Hematopoietic multipotent progenitor cell treated with erythropoietin and hydrocortisone succinate and interleukin-3 and kit ligand, for 17 days (in vitro differentiated cells): ENCODE measurements at places on chromosomes 2 and 18.

GRCh38 chr2:179595284-179595683 lies 266.1 kb downstream of the ZNF385B start:
- DNase-seq = no peak

DNA sequence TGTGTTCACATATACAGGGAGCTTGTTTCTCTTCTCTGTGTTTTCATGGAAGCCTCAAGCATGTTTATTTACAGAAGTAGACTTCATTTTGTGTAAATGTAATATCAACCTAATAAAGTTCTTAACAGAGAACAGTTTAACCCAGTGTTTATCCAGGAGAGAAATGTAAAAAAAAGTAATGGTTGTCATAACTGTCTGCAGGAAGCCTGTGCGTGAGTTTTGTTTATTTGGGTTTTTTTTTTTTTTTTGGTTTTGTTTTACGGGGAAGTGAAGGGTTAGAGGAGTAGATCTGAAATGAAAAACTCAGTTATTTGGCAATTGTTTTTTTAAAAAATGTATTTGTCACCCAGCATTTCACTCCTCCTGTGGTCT lies 124.7 kb downstream of the RAPGEF4 start:
- DNase-seq = no peak

DNA sequence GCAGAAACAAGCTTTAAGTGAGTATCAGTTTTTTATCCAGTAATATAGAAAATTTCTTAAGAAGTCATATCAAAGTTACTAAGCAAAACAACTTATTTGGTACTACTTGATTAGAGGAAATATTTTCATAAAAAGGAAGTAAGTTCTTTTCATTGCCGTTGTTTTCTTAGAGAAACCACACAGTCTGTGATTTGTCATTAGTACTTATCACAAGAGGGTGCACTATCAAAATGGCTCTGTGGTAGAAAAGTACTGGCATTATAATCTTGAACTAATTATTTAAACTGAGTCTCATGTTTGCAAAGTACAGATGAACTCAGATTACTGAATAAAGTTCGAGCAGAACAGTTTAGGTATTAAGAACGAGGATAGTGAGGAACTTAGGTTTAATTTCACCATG lies 93.4 kb downstream of the IKZF2 start:
- DNase-seq = no peak

DNA sequence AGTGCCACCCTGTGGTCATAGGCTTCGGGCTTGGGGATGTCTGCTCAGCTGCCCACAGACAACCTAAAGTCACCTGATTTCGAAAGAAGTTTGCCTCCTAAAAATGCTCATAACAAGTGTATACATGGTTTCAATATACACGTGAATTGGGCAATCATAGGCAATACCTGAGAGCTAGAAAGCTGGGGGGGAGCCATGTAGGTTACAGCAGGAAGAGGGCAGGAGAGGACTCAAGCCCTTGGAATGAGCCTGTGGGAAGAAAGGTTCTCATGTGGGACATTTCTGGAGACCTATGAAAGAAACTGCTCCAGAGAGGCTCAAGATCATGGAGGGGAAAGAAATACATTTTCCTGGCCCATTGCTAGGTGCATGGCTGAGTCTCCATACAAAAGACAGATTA lies 109.7 kb downstream of the ACOXL start:
- DNase-seq = no peak

DNA sequence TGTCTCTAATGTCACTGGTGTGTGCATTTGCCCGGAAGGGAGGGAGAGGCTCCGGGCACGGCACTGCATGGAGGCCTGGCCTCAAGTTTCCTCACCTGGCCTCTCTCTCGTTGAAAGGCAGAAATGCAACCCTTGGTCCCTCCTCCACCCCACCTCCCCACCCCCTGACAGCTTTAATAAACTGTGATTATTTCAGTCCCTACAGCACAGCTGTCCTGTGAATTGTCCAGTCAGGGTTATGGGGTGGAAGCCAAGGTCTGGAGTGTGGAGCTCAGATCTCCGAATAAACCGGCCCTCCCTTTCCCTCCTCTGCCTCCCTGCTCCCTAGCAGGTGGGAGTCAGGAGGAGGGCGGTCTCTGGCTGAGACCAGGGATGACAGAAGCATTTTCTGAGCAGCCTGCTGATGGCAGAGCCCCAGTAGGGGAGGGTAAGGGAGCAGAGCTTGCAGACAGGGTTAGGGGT lies 199.2 kb upstream of the SMAD2 start:
- no peak for DNase-seq

GRCh38 chr2:39266139-39266805 lies 22.5 kb upstream of the CDKL4 start:
- DNase-seq = no peak

DNA sequence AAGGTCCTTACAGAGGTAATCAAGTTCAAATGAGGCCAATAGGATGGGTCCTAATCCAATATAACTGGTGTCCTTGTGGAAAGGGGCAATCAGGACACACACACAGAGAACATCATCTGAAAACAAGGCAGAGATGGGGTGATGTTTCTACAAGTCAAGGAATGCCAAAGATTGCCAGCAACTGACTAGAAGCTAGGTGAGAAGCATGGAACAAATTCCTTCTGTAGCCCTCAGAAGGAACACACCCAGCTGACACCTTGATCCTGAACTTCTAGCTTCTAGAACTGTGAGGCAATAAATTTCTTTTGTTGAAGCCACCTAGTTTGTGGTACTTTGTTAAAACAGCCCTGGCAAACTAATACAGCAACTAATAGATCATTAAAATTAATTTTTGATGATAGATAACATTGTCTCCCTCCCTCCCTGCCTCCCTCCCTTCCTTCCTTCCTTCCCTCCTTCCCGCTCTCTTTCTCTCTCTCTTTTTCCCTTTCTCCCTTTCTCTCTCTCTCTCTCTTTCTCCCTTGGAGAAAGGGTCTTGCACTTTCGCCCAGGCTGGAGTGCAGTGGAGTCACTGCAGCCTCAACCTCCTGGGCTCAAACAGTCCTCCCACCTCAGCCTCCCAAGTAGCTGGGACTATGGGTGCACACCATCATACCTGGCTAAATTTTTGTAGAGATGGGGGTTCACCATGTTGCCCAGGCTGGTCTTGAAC lies 10.3 kb upstream of the CD8A start:
- DNase-seq = no peak

DNA sequence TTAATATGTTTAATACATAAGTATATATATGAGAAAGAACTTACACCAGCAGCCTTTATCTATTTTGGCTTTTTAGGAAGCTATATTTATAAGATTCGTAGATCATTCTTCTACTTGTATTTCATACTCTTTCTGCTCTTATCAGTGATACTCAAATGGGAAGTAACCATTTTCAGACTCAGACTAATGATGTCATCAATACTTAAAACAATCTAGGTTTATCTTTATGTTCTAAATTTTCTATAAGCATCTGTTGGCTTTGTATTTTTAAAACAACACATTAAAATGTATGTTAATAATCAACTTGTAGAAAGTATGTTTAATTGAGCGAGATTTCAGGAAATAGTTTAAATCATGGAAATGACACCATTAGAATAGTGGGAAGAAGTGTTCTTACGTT lies 50.9 kb upstream of the DYSF start:
- no peak for DNase-seq

DNA sequence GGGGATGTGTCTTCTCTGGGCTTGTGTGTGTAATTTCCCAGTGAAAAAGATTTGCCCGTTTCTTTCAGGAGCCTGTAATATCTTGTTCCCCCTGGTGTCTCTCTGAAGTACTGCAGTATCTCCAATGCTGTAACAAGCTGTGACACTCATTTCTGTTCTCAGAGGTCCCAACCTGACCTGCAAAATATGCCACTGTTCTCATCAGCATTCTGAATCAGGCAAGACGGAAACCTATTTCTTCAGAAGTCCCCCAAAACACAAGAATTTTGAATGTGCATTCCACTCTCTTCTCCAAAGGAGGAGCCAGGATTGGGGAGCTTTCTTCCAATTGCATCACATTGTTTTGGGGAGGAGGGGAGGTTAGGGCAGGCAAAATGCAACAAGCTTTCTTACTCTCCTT lies 77.0 kb upstream of the CNGA3 start:
- peak; percentile 6 for DNase-seq

DNA sequence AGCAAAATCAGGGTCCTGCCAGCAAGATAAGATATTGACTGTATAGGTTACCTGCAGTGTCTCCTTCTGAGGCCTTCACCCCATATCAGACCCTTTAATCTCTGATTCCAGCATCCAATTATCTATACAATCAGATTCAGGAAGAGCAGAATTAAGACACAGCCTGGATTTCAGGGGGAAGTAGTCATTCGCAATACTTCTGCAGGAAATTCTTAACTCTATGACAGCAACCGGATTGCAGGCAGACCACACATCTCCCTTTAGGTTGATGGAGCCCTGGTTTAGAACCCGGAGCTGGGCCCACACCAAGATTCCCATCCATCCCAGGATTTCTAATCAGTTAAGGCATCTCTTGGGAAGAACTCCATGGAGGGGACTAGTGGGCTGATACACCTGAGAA lies 9.5 kb downstream of the ARL4C start:
- DNase-seq = no peak

GRCh38 chr2:46335391-46336282 lies 38.4 kb downstream of the EPAS1 start:
- no peak for DNase-seq

- no peak for DNase-seq
Observed at GRCh38 chr2:4502230-4502843, 799.0 kb downstream of the DCDC2C start.

GRCh38 chr2:29509397-29509796 lies 394.2 kb downstream of the CLIP4 start:
- no peak for DNase-seq

DNA sequence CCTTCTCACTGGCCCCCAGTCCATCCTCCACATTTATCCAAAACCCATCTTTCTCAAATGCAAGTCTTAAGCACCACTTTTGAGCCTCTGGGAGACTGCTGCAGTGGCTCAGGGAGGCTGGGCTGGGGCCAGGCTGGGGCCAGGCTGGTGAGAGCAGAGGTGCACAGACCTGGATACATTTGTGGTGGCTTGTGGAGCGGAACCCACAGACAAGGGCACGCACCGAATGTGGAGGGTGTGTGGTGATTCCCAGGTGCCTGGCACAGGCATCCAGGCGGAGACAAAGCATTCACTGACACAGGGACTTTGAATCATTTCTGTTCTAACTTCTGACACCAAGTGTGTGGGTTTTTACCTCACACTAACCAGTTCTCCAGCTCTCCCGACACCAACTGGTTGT lies 42.2 kb upstream of the MGAT4A start:
- no peak for DNase-seq

GRCh38 chr2:129061069-129061768 lies 742.6 kb upstream of the HS6ST1 start:
- no peak for DNase-seq

- DNase-seq = no peak
Observed at GRCh38 chr2:195330513-195330956, 326.5 kb upstream of the SLC39A10 start.

- DNase-seq = no peak
Observed at GRCh38 chr2:161017780-161018470, 142.3 kb upstream of the TANK start.

- no peak for DNase-seq
Observed at GRCh38 chr18:57759650-57760049, 43.5 kb downstream of the ATP8B1 start.

- DNase-seq = no peak
Observed at GRCh38 chr2:192195548-192196418, 1.1 kb upstream of the TMEFF2 start.

DNA sequence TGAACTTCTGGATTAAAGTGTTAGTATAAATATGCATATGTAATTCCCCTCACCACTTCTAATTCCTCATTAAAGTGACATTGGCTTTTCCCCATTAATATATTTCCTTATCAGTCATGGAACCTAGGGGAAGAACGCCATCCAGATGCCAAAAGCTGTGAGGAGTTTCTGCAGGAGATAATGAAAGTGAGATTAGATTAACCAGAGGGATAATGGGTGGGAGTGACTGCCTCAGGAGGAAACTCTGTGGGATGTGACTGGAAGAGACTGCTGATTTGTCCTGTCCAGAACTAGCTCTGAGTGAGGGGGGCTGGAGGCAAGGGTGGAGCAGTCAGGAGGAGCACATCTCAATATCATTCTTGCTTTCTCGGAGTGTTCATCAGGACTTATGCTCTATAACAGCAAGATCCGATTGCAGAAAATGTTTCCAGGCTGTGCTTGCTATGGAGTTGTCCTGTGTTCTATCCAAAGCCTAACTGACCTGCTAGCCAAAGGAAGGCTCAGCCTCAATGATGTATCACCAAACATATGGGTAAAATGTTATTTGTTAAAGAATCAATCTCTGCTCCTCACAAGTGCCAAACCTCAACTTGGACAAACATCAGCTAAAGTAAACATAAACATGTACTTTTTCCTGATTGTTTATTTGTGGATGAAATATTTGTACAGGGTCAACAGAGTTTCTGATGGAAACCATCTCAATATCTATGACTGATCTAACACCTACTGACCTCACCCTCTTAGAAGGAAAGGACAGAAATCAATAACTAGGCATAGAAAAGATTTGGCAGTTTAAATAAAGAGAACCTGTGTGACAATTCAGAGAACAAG lies 118.5 kb downstream of the ASXL3 start:
- DNase-seq = no peak

DNA sequence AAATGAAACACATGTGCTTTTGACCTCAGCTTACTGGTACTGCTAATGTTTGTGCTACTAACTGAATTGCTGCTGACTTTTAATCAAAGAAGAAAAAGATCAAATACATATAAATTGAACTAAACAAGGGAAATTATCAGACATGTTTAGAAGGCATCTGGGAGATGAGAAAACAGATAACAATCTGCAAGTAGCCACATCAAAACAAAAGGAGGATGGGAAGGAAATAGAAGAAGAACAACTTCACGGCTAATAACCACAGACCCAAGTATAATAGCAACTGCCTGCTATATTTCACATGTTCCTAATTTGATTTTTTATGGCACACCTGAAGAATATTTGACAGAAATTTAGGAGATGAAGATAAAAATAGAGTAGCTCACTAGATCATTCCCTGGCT lies 542.6 kb upstream of the SYT4 start:
- no peak for DNase-seq

DNA sequence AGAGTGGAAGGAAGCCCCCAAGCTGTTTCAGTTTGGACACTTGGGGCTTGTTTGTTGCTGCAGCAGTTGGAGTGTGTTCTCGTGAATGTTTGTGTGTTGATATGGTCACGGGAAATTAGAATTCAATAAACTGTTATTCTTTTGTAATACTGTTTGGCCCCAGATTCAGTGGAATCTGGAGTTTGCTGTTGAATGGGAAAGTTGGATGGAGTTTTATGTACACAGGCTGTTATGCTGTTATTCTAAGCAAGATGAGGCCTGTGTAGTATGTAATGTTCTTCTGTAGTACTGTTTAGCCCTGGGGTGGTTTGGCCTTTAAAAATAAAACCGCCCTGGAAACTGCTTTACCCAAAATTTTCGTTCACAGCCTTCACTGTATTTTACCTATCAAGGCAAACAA lies 810.4 kb upstream of the HS6ST1 start:
- DNase-seq = no peak

- DNase-seq = no peak
Observed at GRCh38 chr2:50995610-50996009, 36.3 kb downstream of the NRXN1 start.

GRCh38 chr2:174796319-174796771 lies 32.1 kb upstream of the CHRNA1 start:
- no peak for DNase-seq
